ENCODE measurements at places on chromosomes 12 and 14.

GRCh38 chr14:21070083-21070609 lies at the start of gene ARHGEF40:
Gene ARHGEF40 (plus strand): TSS chr14:21070304. CDS start chr14:21070397, 93 bp downstream.
- DNase-seq = no peak

GRCh38 chr12:112751844-112752243 lies 39.7 kb upstream of the RPH3A start:
- DNase-seq = peak; percentile 3

DNA sequence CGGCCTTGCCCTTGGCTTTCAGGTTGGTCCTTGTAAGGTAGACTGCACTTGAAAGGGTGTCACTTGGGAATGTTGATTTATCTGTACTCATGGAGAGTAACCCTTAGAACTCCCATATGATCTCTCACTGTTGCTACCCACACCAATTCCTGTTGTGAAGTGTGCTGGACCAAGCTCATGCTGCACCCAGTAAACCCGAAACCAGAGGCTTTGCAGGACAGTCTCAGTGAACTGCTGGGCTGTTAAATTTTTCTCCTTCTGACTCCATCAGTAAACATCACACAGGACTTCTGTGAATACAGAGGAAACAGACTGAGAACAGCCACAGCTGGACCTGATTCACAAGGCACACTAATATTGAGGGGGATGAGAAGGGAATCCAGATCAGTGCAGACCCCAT lies 783.0 kb downstream of the TMEM121 start:
- DNase-seq = no peak

DNA sequence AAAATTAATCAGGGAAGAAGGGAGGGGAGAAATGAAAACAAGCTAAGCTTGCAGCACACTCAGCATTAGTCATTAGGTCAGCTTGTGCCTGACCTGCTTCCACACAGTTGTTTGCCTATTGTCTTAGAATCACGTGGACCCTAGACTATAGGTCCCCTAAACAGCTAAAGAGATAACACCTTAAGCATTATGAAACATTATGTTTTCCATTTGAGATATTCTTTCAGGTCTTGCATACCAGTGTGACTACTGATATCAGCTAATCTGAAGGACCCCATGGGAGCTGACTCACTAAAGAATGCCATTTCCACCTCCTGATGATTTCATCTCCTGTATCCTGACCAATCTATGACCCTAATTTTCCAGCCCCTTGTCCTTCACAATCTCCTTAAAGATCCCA lies 154.1 kb upstream of the FUT8 start:
- DNase-seq = no peak

DNA sequence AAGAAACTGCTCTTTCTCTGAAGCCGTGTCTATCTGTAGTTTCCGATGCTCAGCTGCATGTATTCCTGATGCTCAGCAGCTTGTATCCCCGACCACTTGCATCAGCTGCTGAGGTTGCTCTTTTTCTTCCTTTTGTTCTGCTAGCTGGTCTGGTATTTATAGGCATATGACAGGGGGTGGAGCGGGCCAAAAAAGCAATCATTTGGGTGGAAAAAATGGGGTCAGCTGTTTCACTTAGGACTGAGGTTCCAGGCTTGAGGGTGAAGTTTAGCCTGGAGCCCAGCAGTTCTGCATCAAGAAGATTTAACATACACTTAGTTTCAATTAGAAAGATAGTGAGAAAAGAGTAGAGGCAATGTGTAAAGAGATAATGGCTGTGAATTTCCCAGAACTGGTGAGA lies 23.6 kb upstream of the AMN1 start:
- peak; percentile 55 for DNase-seq

DNA sequence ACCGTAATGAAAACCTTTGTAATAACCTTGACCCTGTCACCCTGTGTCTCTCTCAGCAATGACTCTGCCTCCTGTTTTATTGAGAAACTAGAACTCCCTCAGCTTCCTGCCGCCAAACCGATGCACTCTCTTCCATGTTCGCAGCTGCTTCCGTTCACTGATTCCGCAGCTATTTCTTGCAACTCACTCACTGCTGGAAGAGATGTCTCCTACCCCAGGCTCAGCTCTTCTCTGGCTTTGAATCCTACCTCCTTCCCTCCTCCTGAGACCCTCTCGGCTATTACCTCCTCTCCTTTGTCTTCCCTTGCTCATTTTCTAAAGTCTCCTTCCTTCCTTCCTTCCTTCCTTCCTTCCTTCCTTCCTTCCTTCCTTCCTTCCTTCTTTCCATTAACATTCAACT lies 71.0 kb downstream of the ESRRB start:
- no peak for DNase-seq

DNA sequence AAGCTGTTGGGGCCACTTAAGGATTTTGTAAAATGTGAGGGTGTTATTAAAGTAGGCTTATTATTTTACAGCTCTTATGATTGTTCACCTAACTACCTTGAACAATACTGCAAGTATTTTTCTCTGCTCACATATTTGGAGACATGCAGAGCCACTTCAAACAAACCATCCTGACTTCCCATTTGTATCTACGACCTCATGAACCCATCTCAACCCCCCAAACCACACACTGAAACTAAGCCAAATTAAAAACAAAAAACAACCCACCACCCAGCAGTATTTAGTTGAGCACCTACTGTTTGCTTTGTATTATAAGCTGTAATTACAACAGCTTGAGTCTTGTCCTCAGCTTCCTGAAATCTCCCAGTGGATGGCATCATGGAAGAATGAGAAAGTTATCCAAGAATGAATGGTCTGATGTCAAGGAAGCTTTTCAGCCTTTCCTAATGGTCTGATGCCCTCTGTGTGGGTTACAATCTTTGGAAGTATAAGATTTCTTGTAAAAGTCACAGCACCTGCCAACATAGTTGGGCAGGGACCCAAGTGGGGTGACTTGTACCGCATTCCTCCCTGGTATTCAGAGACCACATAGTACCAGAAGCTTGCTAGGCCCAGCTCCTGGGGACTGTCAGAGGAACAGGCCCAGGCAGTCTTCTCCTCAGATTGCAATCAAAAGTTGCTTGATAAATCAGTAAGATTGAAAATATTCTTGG lies 416.6 kb downstream of the ZFP36L1 start:
- DNase-seq = no peak

DNA sequence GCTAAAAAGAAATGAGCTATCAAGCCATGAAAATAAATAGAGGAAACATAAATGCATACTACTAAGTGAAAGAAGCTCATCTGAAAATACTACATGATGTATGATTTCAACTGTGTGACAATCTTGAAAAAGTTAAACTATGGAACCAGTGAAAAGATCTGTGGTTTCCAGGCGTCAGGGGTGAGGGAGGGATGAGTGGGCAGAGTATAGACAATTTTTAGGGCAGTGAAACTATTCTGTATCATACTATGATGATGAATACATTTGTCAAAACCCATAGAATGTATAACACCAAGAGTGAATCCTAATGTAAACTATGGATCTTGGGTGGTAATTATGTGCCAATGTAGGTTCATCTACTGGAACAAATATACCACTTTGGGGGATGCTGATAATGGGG lies 21.3 kb downstream of the SPX start:
- no peak for DNase-seq

Data from immature natural killer cell (primary cell).